ENCODE measurements at places on chromosomes 7 and 10. TPM values are rescaled to one million over a fixed set of nuclear protein-coding genes. Genes with fewer than 3 reads are reported as not detected.

DNA sequence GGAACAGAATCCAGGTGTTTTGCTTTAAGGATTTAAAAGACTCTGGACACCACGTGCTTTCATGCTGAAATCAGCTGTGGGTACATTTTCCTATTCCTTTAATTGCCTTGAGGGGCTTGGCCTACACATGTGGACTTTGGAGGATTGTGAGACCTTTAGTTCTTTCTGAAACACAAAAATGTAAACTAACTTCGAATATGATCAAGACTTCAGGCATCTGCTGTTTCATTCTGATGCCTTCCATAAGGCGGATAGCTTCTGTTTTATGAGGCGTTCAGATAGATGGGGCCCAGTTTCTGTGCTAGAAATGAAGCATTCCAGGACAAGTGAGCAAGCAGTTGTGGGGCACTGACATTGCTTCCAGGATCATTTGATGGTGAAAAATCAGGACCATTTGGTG lies 1.5 kb upstream of the NOBOX start:
- no peak overlapping the region for H3K4me3 ChIP-seq
- no peak overlapping the region for H3K27ac ChIP-seq
- H3K27me3 ChIP-seq, result no peaks in the 10 kb centered on the region
- H3K4me1 ChIP-seq, result peaks cover 6% of the 10 kb centered on the region
- DNase-seq, result no peak

The HOXA13 gene
- not detected for total RNA-seq

- no peak overlapping the region for H3K4me3 ChIP-seq
- peaks cover 24% of the 10 kb centered on the region for H3K4me1 ChIP-seq
- H3K27ac ChIP-seq, result no peak overlapping the region
- DNase-seq, result peak; percentile 53
- H3K36me3 ChIP-seq, result no peaks in the 10 kb centered on the region
These were observed 2.8 kb downstream of the ASIC3 start for GRCh38 chr7:151051108-151051507.

The DYDC2 gene
- total RNA-seq, result not detected

- no peak overlapping the region for H3K27ac ChIP-seq
- H3K4me1 ChIP-seq, result no peaks in the 10 kb centered on the region
- H3K27me3 ChIP-seq, result no peaks in the 10 kb centered on the region
- no peak for DNase-seq
These were observed 22.0 kb downstream of the STEAP1B start for GRCh38 chr7:22477876-22478450.

DNA sequence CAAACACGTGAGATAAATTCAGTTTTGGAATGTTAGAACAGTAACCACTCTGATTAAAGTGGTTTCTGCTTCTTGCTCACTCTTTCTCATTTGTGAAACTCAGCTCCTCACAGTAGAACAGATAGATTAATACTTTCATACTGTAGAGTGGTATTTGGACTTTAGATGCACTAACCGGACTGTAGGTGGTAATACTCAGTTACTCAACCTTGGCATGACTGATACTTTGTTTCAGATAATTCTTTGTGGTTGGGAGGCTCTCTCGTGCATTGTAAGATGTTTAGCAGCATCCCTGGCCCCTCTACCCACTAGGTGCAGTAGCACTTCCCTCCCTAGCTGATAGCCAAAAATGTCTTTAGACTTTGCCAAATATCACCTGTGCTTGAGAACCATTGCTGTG lies 37.6 kb downstream of the MCU start:
- no peak for DNase-seq
- no peak overlapping the region for H3K27ac ChIP-seq
- no peaks in the 10 kb centered on the region for H3K27me3 ChIP-seq

DNA sequence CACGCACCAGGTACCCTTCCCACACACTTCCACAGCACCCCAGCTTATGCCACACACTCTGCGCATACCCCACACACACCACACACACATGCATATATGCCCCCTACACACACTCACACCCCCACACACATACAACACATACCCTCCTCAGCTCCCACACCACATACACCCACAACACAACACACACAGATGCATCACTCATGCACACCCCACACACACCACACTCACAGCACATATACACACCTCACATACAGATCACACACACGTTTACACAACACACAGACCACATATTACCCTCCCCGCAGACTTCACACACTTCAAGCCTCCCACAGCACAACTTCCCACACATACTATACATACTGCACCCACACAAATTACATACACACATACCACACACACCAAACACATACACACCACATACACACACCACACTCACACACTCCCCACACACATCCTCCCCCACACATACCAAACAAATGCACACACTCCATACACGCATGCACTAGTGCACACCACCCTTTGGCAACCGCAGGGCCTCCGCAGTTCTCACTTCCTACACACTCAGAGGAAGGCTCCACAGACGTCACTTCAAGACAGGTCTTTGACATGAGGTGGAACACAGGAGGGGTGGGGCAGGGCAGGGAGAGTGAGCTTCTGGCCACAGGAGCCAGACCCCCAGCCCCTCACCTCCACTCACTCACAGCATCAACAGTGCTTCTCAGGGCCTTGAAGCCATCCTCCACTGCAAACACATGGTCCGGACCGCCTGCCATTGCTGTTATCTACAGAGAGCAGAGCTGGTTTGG lies 18.5 kb upstream of the ANTXRL start:
- peaks cover 20% of the 10 kb centered on the region for H3K4me1 ChIP-seq
- peaks cover 14% of the 10 kb centered on the region for H3K36me3 ChIP-seq
- H3K27me3 ChIP-seq, result no peaks in the 10 kb centered on the region
- peak overlapping the region; percentile 82 for H3K27ac ChIP-seq

The ACBD7 gene
- 0.98 TPM for total RNA-seq
